ENCODE measurements at places on chromosomes 16 and 17.

GRCh38 chr16:12203780-12204351, 227.3 kb downstream of the SNX29 start:
- no peak for DNase-seq

DNA sequence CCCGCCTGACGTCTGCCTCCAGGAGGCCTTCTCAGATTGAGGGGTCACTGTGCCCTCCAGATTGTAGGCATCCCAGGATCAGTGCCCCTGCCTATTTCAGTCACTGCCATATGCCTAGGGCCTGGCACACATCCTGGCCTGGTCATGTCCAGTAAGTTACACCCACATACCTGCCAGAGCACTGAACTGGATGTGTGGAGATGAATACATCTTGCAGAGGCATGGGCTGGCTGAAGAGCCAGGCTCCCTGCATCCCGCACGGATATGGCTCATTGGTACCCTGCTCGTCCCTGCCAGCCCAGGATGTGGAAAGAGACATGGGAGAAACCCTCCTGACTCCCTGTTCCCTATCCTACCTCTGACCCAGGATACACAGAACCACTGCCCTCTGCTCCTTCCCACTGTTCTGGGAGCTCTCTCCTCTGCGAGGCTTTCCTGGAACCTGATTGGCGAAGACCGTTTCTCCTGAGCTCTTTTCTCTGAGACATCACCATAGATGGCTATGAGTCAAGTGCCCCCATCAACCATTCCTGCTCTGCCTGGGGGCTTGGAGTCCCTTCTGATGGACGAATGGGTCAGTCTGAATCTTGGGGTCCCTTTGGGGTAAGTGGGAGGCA, 40.0 kb upstream of the TAC4 start:
- no peak for DNase-seq

- no peak for DNase-seq
Observed at GRCh38 chr17:82332669-82333278, 792 bp downstream of the SECTM1 start.

- DNase-seq = no peak
Observed at GRCh38 chr17:82938873-82939620, 99.2 kb upstream of the ZNF750 start.

DNA sequence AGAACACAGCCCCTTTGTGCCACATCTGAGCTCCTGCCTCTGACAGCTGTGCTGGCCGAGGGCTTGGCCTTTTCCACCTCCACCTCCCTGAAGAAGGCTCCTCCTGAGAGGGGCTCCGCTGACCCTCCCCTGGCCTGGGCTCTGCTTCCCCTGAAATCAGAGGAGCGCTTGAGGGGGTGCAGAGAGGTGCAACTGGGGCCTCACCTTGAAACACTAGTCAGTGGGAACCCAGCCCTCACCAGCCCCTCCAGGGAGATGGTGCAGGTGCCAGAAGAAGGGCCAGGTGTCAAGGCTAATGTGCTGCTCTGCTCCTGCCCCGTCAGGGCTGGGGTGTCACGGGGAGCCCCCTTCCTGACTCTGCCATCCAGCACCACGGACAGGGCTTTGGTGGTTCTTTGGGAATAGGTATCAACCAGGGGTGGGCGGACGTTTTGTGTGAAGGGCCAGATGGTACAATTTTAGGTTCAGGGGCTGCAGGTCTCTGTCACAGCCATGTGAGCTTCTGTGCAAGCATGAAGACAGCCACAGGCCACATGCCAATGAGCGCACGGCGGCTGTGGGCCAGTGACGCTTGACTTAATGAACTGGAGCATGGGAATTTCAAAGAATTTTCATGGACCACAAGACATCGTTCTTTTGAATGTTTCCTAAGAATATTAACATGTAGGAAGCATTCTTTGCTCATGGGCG, 2.1 kb upstream of the ZG16B start:
- no peak for DNase-seq

GRCh38 chr17:31275116-31275515, 21.9 kb downstream of the OMG start:
- DNase-seq = no peak

DNA sequence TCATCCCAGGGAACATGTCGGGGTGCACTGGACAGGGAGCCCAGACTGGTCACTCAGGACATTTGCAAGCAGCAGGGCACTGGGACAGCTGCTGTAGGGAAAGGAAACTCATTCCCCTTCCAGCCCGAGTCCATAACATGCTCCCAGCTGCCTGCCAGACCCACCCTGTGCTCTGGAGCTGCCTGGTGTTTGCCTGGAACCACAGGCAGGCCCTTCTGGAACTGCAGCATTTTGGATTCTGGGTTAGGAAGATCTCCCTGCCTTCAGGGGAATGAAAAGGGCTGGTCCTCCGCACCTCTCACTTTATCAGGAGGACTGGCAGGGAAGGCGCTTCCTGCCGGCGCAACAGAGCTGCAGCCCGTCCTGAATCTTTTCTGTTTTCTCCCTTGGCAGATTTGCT, 41.2 kb downstream of the MEAK7 start:
- DNase-seq = no peak

- no peak for DNase-seq
Observed at GRCh38 chr17:82989881-82990280, 89.5 kb upstream of the METRNL start.
